ENCODE measurements at places on chromosomes 1 and 21. TPM values are rescaled to one million over a fixed set of nuclear protein-coding genes. Genes with fewer than 3 reads are reported as not detected.

- DNase-seq: no peak
Observed at GRCh38 chr1:181110013-181110412, 21.5 kb downstream of the IER5 start.

GRCh38 chr1:11478571-11479374 is at the start of gene DISP3:
DISP3 (plus strand) TSS chr1:11479155; CDS start chr1:11500993, 21,838 bp downstream.
- DNase-seq: peak; percentile 16

DNA sequence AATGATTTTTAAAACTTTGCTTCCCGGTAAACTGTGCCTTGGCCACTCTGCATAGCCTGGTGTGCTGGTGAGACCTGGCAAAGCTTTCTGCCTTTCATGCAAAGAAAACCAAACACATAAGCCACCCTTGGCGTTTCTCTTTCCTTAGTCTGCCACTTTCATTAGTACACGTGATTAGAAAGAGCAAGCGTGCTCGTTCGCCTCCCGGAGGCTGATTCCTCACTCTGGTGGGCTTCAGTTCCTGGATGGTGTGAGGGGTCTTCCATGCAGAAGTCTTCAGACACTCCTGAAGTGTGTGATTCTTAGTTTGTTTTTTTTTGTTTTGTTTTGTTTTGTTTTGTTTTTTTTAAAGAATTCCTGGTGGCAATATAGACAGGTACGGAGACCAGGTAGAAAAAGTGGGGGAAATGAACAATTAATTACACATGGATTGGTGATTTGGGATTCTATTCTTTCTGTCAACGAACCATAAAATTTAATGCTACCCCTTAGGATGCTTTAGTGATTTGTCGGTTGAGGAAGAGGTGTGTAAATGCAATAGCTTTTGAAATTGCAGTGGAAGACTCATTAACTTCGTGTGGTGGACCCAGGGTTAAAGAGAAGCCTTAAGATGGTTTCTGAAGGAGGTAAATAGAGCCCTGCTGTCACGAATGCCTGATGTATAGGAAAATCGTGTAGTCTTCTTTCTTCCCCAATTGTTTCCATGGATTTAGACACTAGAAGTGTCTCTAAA is 2.1 kb downstream of the GALNT2 start:
- no peak for DNase-seq

Gene GNG12
- total RNA-seq: 122 TPM

- DNase-seq: no peak
Observed at GRCh38 chr1:101388904-101389546, 152.2 kb downstream of the S1PR1 start.

DNA sequence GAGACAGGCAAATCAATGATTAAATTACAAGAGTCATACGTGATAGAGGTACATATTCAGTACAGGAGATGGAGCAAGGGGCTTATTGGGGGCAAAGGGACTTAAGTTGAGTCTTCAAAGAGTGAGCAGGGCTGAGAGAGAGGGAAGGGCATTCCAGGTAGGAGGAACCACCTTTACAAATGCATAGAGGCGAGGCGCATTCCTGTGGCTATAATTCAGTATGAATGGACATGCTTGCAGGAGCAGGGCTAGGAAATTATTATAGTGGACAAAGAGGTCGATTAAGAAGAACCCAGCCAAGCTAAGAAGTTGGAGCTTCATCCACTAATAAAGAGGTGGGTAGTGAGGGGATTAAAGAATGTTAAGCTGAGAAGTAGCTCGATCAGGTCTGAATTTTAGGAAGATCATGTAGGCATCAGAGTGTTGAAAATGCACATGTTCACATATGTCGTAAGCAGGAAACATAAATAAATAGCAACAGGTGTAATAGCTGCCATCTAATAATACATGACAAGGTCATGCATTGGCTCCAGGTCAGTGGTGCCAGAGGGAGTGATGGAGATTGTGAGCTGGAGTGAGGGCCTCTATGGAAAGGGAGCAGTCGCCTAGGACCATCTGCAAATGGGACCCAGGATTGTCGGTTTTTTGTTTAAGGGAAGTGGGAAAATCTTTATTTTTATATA is 12.0 kb upstream of the HNRNPU start:
- DNase-seq: no peak

Gene EPHA10
- not detected for total RNA-seq
